ENCODE measurements at places on chromosomes 11 and 22. TPM values are rescaled to one million over a fixed set of nuclear protein-coding genes. Genes with fewer than 3 reads are reported as not detected.

Gene NUP50
- total RNA-seq, result 22.1 TPM

Gene MS4A2
- not detected for total RNA-seq

Gene ENDOD1
- total RNA-seq, result 30.3 TPM

Gene VSTM5
- under 0.01 TPM for total RNA-seq

All from bronchial smooth muscle cell (primary cell).